ENCODE measurements at places on chromosomes 2 and 18.

- DNase-seq = no peak
Measured at GRCh38 chr2:209138079-209138478, 285.8 kb upstream of the MAP2 start.

DNA sequence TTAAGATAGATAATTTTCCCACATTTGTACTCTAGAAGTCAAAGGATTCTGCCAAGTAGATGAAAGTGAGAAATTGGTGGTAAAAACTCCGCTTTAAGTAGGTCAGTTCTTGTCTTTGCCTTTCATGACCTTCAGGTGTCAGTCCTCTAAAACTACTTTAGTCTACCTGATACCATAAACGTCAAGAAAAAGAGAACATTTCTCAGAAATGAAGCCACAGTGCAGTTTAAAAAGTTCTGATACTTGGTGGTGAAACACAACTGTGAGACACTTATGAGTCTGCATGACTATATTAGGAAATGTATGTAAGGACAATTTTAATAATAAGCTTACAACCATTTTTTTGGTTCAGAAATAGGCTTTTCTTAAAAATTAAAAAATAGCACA lies 583.3 kb downstream of the SATB2 start:
- no peak for DNase-seq

DNA sequence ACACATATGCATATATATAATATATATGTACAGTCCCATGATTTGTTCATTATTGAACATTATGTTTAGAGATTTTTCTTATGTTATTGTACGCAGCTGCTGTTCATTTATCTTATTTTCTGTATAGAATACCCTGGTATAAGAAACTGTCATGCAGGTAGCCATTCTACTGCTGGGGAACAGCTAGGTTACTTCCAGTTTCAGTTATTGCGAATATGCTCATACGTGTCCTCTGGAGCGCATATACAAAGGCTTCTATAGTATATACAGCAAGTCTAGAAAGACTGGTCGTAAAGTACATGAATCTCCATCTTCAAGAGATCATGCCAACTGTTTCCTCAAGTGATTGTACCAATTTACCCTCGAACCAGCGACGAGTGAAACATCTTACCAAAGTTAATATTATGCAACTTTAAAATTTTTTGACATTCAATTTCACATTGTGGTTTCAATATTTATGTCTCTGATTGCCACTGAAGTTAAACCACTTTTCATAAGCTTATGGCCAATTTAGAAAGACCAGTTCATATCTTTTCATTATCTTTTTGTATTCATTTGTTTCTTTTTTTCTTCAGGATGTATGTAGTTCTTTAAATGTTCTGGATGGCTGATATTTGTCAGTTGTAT lies 53.5 kb downstream of the RDH14 start:
- no peak for DNase-seq

- DNase-seq = no peak
Measured at GRCh38 chr18:3284501-3284900, 22.6 kb downstream of the MYL12B start.

DNA sequence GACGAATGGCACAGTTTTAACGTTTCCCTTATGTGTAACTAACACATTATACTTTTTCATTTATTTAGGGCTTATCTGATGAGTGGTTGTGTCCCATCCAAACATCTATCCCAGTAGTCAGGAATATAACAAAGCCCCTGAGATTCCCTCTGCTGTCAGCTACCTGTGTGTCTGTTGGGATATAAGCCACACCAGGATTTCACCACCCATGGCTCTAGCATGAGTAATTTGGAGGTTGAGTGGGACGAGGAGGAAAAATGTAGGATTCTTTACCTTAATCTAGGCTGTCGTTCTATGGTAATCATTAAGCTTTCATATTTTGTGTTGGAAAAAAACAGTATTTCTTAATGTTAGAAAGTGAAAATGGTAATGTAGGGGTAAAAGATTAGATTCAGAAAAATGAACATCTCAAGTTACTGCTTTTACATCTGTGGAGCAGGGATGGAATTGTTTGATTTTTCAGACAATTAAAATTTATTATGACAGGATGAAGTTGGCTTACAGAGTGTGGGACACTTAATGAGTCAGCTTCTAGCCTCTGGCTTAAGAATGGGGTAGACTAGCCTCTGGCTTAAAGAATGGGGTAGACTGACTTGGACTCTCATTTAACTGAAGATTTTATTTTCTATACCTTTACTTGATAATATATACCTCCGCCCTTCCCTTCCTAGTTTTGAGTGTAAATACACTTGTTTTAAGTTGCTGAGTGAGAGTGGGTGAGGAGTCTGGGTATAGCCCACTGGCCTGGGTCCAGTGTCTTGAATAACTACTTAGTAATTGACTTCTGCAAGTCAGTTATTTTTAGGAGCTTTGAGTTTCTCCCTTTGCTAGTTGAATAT lies 88.5 kb upstream of the RANBP2 start:
- no peak for DNase-seq

DNA sequence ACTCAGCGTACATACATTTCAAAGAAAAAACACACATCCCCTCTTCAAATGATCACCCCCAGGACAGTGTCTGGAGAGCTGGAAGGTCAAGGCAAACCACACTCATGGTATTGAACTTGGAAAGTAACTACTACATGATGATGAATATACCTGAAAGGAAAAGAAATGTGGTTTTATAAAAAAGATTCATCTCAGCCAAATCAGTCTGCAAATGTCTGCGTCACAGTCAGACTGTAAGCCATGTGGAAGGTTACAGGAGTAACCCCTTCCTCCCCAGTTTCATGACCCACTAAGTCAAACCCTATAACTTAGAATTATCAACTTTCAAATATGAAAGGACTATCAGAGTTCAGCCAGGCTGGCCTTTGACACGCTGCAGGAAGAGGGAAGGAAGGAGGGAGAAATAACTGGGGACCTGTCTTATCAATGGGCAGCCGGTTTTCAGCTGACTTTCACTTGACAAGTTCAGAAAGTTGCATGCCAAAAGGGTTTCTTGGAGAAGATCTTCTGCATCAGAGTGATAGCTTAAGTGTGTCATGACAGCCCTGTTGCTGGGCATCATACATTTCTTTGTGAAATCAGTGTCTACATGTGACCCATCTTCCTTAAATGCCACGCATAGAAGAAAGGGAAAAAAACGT lies 7.0 kb upstream of the BMP10 start:
- DNase-seq = no peak

DNA sequence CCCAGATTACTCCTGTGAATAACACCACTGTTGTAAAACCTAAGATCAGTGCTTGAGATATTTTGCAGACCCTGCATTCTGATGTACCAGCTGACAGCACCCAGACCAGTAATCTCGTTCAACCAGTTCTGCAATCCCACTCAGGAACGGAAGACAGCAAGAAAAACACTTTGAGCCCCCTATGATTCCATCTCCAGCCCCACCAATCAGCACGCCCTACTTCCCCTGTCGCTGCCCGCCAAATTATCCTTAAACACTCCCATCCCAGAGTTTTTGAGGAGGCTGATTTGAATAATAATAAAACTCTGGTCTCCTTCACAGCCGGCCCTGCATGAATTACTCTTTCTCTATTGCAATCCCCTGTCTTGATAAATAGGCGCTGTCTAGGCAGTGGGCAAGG lies 173.9 kb upstream of the CDH2 start:
- no peak for DNase-seq

DNA sequence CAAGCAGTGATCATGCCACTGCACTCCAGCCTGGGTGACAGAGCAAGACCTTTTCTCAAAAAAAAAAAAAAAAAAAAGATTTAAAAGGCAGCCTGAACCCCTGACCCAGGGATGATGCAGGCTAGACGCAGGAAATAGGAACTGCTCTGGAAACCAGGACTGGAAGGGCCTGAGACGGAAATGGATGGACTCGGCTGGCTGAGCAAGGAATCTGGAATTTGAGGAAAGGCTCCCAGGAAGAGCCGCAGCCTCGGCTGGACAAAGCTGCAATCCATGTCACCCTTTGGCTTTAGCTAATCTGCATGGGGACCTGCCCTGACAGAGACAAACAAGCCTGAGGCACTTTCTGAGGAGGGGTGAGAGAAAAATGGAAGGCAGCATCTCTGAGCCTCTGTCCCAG lies 55.0 kb upstream of the DAPL1 start:
- no peak for DNase-seq

GRCh38 chr18:22223254-22223964 lies 54.0 kb downstream of the GATA6 start:
- DNase-seq = no peak

- DNase-seq = no peak
Measured at GRCh38 chr2:232984451-232985207, 28.4 kb downstream of the NGEF start.

- DNase-seq = no peak
Measured at GRCh38 chr2:45849491-45850283, 198.2 kb downstream of the PRKCE start.

- no peak for DNase-seq
Measured at GRCh38 chr2:217314021-217314460, 454.2 kb upstream of the TNP1 start.

GRCh38 chr18:77081390-77081778 lies 51.2 kb downstream of the MBP start:
- no peak for DNase-seq

DNA sequence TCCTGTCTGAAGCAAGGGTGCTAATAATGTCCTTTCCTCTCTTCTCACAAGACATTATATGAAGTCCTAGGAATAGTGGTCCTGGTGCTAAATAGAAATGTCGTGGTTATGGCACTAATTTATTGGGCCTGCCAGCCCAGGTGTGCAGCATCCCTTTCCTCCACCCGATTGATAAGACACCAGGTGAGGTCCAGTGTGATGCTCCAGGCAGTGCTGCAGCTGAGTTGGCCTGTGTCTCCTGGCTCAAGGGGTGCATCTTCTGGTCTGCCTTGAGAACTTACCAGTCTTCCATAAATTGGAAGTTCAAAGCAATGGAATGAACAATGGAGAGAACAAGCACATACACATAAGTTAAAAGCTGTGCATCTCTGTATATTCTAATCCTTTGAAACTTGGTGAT lies 26.9 kb downstream of the CRIM1 start:
- no peak for DNase-seq

DNA sequence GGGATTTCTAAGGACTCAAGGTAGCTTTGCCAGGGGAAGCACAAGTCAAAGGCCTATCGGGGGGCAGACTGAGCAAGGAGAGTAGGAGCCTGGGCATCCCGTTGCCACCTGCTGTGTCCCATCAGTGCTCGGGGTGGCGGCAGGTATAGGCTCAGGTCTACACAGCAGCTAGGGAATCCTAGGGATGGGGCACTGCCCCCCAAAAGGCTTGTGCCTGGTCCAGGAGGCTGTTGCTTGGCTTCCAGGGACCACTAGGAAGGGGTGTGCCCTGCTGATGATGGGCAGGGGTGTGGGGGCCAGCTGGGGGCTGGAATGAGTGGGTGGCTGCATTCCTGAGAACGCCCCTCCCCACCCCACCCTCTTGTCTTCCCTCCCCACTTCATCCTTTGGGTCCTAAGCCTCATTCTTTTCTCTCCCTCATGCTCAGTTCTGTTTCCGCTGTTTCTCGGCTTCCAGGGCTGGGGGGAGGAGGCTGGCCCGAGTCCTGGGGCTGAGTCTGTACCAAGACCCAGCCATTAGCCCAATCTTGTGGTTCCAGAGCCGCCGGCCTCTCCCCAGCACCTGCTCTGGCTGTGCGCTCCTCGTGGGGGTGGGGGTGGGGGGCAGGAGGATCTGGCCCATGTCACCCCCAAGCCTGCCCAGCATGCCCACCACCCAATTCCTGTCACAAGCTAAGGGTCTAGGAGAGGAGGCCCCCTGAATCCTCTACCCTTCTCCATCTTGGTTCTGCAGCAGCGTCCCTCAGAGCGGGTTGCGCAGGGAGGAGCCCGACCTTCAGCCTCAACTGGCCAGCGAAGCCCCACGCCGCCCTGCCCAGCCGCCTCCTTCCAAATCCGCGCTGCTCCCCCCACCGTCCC lies 12.8 kb downstream of the SPEG start:
- DNase-seq = no peak
